ENCODE measurements at places on chromosomes 6 and 20.

GRCh38 chr20:19348582-19348981, 136.1 kb downstream of the SLC24A3 start:
- DNase-seq = no peak

- DNase-seq = no peak
Observed at GRCh38 chr6:134593887-134594286, 276.0 kb upstream of the SGK1 start.

DNA sequence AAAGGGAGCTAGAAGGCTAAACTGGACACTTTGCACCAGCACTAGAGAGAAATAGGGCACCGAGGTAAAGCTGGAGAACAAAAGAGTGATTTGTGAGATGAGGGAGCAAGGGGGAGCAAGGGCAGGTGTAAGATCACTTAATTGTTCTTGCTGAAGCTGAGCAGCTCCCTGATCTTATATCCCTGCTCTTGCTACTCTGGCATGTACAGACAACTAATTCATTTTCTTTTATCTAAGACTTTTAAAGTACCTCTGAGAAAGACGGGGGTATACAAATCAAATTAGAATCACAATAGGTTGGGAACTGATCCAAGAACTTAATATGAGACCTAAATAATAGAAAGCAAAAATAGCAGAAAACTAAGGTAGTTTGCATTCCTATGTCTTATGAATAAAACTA, 381.7 kb upstream of the POU3F2 start:
- no peak for DNase-seq

DNA sequence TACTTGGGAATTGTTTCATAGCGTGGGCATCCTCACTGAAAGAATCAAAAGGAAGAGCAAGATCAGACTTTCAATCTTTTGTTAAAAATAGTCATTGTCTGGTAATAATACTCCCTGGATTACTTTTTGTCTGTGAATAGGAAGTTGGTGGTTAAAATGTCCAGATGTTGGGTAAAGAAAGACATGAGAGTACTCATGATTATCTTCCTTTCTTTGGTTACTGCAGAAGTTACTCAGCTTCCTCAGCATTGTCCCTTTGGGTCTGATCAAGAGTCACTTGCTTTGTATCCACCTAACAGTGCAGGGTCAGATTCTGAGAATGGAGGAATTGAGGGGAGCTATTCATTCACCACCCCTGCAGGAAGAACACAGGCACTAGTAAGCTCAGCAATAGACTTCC, 54.6 kb downstream of the RIN2 start:
- no peak for DNase-seq

DNA sequence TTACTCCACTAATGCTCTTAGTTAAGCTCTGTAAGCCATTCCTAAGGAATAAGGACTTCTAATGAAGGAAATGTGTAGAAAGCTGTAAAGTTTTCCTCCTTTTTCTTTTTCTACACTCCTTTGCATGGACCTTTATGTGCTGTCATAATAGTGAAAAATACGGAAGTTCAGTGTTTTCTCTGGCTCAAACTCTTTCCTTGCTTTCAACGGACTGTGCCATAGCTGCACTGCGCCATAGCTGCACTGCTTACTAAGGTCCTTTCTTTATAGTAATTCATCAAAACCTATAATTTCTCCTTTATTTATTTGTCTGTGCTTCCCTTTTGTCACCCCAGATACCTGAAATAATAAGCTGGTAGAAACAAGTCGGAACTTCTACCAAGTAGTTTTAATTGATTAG, 67.3 kb downstream of the RNF144B start:
- DNase-seq = no peak

GRCh38 chr20:60219984-60220562, 261.9 kb downstream of the CDH26 start:
- no peak for DNase-seq

DNA sequence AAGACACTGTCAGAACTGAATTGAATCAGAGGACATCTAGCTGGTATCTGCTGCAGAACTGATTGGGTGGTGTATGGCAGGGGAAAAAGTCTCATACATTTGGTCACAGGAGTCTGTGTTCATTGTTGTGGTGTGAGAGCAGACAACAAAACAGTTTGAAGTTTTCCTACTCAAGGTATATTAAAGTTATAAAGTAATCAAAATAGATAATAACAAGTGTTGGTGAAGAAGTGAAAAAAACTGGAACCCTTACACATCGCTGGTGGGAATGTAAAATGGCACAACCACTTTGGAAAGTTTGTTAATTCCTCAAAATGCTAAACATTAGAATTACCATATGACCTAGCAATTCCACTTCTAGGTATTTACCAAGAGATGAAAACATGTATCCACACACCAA, 24.7 kb downstream of the SRPK1 start:
- no peak for DNase-seq

- DNase-seq = no peak
Observed at GRCh38 chr6:93562582-93562981, 143.2 kb upstream of the EPHA7 start.

DNA sequence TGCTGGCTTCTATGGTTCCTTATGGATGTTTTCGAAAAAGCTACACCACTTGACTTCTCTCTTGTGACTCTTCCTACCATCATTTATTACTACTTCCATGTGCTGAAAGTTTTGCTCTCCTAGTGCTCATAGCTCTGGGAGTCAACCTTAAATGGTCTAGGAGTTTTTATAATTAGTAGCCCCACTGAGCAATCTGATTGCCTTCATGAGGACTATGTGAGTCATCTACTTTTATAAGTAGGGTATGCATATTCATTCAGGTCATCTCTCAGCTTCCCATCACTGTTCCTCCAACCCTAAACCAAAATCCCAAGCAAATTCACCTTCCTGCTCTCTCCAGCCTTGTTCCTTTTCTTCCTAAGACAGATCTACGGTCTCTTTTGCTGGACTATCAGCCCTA, 17.4 kb upstream of the FAXC start:
- DNase-seq = no peak

- DNase-seq = no peak
Observed at GRCh38 chr20:2304180-2304579, 8.4 kb downstream of the TGM3 start.

GRCh38 chr6:487956-488355, 96.4 kb downstream of the IRF4 start:
- no peak for DNase-seq

DNA sequence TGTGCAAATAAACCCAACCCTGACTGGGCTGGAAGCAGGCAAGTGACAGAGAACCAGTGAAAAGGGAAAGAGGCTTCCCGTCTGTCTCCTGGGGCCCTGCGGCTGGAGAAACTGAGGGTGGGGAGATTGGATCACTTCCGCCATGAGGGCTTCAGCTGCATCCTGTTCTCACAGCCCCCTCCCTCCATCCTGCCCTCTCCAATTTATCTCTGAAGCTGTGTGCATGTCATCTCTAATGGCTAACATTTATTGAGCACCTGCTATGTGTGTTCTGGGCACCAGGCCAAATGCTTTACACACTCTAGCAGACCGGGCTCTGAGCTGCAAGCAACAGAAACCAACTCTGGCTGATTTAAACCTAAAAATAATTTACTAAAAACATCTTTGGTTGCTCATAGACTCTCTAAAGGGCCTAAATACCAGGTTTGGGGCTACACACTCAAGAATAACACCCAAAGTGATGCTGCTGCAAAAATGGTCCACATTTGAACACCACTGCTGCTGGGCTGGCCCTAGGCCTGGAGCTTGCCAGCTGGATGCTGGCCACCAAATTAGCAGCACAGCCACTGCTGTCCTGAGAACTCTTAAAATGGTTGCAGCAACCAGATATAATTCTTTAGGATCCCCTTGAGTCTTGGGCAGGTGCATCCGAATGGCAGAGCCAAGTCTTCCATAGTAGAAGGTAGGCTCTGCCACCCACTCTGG, 123.6 kb upstream of the LRFN2 start:
- no peak for DNase-seq

- DNase-seq = no peak
Observed at GRCh38 chr6:30820193-30820592, 64.1 kb upstream of the DDR1 start.

DNA sequence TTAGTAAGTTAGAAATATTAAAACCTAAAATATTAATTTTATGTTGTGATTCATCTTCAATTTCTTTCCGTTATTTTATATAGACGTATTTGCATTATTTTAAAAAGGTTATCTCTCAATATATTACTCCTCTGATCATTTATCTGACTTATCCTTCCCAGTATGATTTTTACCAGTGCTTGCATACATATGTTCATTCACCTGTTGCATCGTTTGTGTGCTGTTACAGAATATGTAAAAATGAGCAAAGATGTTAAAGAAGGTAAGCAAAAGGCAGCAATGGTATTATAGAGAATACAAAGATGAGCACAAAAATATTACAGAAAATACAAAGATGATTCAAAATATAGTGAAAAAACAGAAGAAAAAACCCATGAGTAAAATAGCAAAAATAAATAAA, 48.9 kb downstream of the SYCP2 start:
- DNase-seq = no peak

DNA sequence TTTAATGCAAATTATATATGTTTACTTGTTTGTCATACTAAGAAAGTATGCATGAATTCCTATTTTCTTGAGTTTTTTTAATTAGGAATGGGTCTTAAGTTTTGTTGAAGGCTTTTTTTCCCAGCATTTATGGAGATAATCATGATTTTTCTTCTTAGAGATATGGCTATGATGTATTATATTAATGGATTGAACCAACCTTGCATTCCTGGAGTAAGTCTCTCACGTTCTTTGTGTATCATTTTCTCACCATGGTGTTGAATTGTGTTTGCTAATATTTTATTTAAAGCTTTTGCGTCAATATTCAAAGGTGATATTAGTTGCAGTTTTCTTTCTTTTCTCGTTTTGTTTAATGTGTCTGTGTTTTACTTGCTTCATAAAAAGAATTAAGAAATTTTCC, 48.4 kb upstream of the SLC35D3 start:
- no peak for DNase-seq

GRCh38 chr6:47009583-47009982, 32.5 kb downstream of the ADGRF1 start:
- DNase-seq = no peak

GRCh38 chr6:113147544-113147943, 709.6 kb upstream of the MARCKS start:
- no peak for DNase-seq

DNA sequence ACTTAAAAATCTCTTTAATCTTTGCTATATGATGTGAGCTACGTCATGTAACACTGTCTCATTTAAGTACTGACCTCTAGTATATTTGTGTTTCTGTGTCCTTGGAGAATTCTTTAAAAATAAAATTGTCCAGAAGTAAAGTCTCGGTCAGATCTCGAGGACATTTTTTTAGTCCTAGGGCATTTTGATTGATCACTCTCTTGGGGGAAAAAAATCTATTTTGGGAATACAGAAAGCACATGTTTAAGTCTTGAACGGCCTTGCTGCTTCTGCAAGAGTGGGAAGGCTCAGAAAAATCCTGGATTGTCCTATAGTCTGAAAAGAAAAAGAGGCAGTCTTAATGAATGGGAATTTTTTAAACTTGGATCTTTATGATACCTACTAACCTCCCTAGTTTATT, 234.3 kb downstream of the UTRN start:
- DNase-seq = no peak

- no peak for DNase-seq
Observed at GRCh38 chr6:98657764-98658163, 176.6 kb upstream of the POU3F2 start.

- DNase-seq = no peak
Observed at GRCh38 chr6:56978530-56978929, 23.6 kb downstream of the BEND6 start.
